NCI-H1105 treated with DMSO at 0.1 percent for 48 hours (cell line): ENCODE measurements at places on chromosomes 1 and 21.
A peak's percentile ranks its signal among the peaks of the same experiment; 100 is the strongest.

GRCh38 chr1:211935448-211935970 lies 99.8 kb downstream of the INTS7 start:
- no peak for DNase-seq

DNA sequence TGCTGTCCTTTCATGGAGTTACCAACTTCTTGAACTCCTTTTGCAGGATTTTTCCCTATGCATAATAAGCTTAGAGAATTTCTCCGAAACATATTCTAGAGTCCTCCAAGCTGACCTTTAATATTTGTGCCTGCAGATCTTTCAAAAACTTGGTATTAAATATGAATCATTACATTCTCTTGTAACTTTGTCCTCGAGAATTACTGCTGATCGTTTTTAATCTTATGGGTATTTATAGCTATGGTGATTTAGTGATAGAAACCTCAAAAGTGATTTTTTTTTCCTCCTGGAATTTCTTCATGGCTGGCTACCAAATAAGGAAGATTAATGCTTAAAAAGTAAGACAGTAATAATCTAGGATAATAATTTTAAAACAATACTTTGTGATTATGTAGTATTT lies 39.1 kb downstream of the MAP3K21 start:
- DNase-seq, result no peak

DNA sequence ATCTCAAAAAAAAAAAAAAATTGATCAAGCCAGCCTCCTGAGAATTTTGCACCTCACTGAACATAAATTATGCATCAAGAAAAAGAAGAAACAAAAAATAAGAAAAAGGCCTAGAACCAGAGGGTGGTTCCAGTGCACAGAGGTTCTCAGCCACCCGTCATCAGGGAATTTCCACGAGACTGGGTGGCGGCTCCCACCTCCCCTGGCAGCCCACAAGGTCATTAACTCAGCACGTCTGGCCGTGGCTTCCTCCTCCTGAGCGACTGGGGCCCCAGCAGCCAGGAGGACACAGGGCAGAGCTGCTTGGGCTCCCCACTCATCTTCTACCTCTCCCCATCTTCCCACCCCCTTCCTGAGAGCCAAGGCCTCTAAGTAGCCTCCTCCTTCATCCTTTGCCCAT lies 15.7 kb upstream of the TMEM51 start:
- DNase-seq, result no peak

DNA sequence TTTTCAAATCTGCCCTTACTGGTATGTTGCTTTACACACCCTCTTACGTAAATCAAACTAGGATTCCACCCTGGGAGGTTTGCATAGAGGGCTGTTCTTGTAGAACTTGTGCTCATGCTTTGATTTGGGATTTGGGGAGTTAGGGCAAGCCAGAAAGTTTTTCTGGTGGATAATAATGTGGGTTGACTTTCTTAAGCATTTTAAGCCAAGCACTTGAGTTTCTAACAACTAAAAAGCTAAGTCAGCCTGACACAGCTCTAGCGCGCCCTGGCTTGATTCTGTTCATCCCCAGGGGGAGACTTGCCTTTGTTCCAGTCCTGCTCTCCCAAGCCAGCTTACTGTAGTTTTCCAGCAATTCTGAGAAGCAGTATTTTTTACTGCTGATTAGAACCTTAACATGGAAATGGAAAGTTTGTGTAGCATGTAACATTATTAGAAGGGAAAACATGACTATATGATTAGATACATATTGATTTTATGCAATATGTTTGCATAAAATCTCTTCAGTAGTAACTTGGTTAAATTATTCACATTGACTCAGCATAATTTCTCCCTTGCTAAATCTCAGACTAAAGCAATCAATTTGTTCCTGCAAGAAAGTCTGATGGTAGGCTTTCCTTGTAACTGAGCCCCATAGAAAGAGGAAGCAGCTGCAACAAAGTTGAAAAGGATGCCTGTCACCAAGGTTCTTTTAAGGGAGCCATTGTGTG lies 11.0 kb upstream of the PGD start:
- no peak for DNase-seq

- DNase-seq, result no peak
Observed at GRCh38 chr1:203839081-203839480, 22.3 kb upstream of the SNRPE start.

DNA sequence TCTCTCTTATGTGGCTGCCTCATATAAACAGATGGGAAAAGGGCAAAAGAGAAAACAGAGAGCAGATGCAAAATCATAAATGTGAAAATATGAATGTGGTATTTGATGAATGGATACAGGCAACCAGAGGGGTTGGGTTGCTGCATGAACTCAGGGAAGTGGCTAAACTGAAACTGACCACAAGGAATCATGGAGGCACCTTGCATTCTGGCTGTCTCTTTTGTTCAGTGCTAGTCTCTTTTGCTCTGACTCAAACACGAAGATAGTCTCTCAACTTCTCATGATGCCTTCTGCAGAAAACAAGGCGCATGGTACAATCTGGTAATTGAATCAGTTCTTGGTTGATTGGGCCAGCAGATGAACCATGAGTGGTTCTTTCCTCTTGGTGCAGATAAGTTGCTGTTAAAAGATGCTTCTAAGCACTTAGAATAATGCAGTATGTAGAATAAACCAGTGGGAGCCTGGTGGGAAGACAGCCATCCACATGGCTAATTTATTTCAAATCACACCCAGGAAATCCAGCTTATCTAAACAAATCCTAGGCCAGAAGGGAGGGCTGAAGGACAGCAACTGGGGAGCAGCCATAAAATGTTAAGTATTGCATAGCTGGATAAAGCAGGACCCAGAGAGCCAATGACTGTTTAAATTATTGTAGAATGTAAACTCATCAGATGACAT lies 64.2 kb downstream of the HLX start:
- no peak for DNase-seq

DNA sequence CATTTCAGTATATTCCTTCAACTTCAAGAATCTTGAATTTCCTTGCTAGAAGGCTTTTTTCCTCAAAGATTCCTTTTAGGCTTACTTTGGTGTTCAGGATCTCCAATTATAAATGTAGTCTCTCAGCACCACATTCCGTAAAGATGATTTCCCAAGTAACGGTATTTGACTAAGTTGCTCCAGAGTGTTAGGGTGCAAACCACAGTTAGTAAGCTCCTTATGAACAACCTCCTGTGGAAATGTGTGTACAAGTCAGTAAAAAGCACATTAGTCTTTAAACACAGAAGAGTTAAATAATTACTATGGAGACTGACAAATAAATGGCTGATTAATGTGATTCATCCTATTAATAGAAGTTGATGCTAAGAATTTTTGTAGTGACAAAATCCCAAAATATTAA lies 10.3 kb downstream of the DONSON start:
- no peak for DNase-seq

DNA sequence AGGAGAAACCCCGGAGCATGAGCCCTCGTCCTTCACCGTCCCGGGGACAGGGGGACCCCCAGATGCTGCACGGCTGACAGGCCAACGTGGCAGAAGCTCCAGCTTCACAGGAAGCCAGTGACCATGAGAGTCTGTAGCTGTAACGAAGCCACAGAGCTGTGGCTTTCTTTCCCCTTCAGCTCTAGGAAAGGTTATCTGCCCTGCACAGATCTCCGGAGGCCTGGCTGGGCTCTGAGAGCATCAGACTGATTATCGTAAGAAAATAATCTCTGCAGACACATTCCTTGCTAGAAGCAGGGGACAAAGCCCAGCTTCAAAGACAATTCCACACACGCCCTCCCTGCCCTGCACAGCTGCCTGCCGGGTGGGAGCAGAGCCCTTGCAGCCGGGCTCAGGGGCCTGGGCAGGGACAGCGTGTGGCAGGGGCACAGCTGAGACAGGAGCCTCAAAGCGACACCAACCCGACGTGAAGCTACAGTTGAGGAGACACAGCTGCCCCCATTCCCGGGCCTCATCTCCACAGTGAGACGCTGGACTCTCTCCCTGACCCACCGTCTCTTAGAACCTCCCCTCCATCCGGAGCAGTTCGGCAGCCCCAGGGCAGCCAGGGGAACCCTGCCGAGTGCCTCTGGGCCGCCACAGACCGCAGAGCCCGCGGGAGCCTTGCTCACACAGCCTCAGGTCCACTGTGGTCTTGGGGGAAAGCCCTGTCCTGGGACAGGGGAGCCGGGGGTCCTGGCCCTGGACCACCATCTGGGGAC lies 30.6 kb downstream of the POFUT2 start:
- DNase-seq, result no peak

DNA sequence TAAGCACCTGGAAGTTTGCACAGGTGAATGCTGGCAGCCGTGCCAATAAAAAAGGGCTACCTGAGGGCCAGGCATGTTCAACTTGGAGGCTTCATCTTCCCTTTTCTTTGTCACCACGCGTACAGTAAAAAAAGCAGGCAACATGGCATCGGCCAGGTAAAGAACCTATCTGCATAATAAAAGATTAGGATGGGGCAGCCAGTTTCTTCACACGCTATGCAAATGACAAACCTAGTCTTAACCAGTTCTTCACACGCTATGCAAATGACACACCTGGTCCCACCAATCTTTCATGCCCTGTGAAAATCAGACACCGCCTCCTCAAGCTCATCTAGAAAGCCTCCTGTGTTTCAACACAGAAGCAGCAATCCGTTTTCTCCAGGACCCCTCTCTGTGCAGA lies 413.4 kb downstream of the HLX start:
- DNase-seq, result no peak

GRCh38 chr1:178684542-178685000 lies 40.5 kb upstream of the RALGPS2 start:
- DNase-seq, result no peak

GRCh38 chr1:16125088-16125470 lies 30.8 kb downstream of the EPHA2 start:
- DNase-seq, result no peak

DNA sequence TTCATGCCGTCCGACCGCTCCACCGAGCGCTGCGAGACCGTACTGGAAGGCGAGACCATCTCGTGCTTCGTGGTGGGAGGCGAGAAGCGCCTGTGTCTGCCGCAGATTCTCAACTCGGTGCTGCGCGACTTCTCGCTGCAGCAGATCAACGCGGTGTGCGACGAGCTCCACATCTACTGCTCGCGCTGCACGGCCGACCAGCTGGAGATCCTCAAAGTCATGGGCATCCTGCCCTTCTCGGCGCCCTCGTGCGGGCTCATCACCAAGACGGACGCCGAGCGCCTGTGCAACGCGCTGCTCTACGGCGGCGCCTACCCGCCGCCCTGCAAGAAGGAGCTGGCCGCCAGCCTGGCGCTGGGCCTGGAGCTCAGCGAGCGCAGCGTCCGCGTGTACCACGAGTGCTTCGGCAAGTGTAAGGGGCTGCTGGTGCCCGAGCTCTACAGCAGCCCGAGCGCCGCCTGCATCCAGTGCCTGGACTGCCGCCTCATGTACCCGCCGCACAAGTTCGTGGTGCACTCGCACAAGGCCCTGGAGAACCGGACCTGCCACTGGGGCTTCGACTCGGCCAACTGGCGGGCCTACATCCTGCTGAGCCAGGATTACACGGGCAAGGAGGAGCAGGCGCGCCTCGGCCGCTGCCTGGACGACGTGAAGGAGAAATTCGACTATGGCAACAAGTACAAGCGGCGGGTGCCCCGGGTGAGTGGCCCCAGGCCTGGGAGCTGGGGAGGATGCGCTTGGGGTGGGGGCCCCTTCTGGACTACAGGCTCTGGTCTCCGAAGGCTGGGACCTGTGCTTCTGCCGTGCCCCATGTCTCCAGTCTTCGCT lies 1.1 kb downstream of the SKI start:
- DNase-seq, result peak; percentile 69

DNA sequence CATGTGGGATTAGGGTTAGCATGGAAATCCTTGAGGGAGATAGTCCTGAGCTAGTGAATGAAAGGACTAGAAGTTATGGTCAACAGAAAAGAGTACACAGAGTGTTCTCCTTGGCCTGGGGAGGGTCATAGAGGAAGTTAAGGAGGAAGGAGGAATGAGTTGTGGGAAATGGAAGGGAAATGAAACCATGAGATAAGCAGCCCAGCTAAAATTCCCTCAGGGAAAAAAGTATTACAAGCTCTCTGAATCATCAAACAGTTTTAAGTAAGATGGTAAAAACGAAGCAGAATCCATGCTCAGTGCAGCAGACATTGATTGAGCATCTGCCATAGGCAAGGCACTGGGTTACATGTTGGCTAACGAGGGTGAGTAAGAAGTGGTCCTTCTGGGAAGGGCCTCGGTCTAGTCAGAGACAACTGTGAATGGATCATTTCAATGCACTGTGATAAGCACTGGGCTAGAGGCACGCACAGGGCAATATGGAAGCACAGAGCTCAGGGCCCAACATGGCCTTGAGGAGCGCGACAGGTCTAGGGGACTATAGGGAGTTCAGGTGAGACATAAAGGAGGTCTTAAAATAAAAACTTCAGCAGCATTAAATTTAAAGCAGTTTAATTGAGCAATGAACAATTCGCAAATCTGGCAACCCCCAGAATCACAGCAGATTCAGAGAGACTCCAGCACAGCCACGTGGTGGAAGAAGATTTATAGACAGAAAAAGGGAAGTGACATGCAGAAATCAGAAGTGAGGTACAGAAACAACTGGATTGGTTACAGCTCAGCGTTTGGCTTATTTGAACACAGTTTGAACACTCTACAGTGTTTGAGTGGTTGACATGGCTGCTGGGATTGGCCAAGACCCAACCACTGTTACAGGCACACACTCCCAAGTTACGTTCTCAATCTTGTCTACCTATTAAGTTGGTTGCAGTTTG lies 219.5 kb downstream of the HLX start:
- no peak for DNase-seq

DNA sequence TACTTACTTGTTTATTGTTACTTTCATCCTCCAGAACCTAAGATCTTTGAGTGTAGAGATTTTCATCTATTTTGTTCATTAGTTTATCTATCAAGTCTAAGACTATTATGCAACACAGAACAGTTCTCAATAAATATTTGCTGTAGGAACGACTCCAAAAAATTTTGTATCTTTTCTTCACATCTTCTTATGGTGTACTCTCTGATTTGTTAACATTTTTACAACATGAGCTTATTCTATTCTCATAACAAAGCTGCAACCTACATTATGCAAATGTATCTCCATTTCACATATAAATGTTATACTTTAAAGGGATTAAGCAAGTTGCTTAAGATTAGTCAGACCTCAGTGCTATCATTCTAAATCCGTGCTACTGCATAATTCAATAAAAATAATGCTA lies 514.2 kb upstream of the ZP4 start:
- no peak for DNase-seq

- DNase-seq, result no peak
Observed at GRCh38 chr1:44418022-44418673, 13.1 kb downstream of the RNF220 start.

DNA sequence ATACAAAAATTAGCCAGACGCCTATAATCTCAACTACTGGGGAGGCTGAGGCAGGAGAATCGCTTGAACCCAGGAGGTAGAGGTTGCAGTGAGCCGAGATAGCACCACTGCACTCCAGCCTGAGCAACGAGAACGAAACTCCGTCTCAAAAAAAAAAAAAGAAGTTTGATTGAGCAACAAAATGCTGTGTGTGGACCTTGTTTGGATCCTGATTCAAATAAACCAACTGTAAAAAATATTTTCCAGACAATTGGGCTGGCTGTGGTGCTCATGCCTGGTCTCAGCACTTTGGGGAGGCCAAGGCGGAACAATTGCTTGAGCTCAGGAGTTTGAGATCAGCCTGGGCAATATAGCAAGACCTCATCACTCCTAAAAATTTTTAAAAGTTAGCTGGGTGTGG lies 16.8 kb downstream of the PTAFR start:
- DNase-seq, result no peak

GRCh38 chr1:78665809-78666208 lies 16.2 kb downstream of the IFI44 start:
- DNase-seq, result no peak

- peak; percentile 60 for DNase-seq
Observed at GRCh38 chr1:940107-941014, 16.6 kb downstream of the SAMD11 start.

- DNase-seq, result no peak
Observed at GRCh38 chr1:24949331-24949881, 19.3 kb upstream of the RUNX3 start.
